ENCODE measurements at places on chromosomes 6 and 20.

DNA sequence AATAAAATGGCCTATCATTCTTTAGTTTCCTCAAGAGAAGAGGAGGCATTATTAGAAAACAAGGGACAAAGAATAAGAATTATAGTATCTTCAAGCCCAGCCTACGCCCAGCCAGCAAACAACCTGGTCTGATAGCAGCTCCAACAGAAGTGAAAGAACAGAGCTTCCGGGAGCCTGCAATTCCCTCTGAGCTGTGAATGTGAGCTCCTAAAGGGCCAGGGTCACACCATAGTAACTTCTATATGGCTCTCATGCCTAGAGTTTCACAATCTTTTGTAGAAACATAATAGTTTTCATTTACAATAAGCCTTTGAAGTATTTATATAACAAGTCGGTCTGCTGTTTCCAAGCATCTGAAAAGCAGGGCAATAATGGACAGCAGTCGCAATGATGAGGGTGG lies 116.5 kb downstream of the SMLR1 start:
- DNase-seq, result no peak

- DNase-seq, result no peak
Observed at GRCh38 chr20:4045741-4046140, 30.4 kb upstream of the RNF24 start.

DNA sequence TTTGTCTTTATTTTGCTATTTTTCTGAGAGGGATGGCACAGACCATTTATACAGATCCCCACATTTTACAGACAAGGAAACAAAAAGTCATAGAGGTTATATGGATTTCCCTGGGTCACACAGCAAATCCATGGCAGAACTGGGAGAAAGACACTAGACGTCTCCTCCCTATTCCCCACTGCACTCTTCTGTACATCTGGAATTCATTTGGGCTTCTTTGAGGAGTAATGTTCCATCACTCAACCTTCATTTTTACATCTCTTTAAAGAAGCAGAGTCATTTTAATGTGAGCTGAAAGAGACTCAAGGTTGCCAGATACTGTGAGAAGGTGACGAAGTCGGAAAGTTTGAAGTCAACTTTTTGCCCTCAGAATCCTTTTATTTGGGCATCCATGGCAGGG lies 207.3 kb downstream of the OTOR start:
- DNase-seq, result no peak

DNA sequence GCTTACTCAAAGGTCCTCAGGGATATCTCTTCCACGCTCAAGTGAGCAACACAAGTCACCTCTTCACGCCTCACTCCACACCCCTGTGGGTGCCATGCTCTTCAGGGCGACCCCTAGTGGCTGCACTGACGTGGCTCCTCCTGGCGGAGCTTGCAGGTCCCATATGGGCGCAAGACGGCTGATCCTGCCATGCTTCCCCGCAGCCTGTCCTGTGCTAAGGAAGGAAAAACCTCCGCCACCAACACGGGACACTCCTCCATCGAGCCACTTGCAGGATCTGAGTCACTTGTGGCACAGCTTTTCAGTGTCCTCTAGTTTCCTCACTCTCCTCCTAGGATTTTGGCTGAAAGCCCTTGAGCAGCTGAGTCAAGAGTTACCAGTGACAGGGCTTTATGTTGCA lies 90.7 kb downstream of the KHDC1L start:
- no peak for DNase-seq

- DNase-seq, result no peak
Observed at GRCh38 chr6:149846321-149846720, 17.8 kb downstream of the LRP11 start.

GRCh38 chr20:588476-588875 lies 21.6 kb downstream of the TCF15 start:
- no peak for DNase-seq

- DNase-seq, result no peak
Observed at GRCh38 chr6:89542081-89542857, 96.3 kb downstream of the LYRM2 start.

GRCh38 chr20:49567421-49568277 lies at the start of gene PTGIS:
TSS of gene PTGIS (minus strand) at chr20:49568137. CDS start at chr20:49568116, 21 bp downstream.
- no peak for DNase-seq

DNA sequence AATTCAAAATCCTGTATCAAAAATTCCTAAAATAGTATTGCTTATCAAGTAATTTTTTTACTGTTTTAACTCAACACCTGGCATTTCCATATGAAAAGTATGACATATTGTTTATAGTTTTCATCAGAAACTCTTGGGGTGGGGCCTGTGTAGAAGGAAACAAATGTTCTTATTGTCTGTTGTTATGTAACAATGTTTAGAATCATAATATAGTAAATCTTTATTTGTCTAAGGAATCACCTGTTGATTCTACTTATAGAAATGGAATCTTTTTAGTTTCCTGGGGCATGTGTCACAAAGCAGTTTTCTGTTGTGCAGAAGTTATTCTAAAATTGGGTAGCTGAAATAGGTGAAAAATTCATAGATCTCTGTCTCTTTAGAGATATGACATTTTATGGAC lies 4.9 kb downstream of the ARMC2 start:
- DNase-seq, result no peak

DNA sequence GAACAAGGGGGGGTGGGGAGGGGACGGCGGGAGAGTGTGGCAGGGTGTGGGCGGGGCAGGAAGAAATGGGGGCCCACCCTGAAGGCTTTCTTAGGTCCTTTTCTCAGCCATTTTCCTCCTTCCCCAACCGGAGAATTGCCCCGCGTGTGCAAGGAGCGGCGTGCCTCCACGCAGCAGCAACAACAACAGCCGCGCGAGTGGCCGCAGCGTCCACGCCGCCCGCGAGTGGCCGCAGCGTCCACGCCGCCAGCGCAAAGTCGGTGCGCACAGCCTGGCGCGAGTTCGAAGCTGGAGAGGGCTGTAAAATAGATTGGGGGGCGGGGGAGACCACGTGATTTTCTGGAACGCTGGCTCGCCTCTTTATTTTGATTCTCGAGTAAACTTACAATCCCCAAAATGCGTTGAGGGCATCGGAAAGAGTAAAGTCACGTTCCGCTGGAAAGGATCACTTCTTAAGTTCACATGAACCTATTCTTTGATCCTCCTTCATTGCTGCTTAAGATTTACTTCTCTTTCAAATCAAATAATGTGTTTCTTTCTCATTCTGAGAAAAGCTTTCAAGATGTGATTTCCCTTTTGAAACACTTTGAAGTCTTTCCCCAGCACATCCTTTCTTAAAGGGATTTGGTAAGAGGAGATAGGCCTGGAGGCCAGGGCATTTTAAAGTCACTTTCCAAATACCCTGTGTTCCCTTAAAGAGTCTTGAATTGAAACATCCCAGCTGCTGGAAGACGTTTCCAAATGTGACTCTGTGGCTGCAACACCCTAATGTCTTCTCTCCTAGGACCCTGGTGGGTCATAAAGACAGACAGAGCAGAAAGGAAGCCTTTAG lies 66.7 kb upstream of the ZNF217 start:
- no peak for DNase-seq

DNA sequence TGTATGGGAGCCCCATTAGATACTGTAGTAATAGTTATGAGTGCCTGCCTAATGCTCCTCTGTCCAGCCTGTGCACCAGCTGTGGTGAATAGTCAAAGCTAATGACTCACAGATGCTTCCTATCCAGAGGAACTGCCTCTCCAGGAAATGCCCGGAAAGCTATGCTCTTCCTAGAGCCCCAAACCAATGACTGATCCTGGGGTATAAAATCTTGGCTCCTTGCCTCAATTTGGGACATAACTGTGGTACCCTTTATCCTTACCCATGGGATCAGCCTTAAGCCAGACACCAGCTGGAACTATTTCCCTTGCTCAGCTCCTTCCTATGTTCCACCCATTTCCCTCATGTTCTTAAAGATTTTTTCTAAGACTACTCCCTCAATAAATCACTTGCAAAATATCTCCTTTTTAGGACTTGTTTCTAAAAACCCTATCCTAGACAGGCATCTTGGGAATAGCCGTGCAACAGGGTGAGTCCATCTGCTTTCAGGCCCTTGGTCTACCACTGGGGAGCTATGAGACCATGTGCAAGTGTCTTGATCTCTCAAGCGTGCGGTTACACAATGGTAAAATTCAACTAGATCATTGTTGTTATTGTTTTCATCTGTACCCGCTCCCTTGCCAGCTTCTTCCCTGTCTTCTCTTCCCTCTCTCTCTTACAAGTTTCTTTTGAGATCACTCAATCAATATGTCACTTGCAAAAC lies 283.7 kb downstream of the BTBD3 start:
- no peak for DNase-seq

DNA sequence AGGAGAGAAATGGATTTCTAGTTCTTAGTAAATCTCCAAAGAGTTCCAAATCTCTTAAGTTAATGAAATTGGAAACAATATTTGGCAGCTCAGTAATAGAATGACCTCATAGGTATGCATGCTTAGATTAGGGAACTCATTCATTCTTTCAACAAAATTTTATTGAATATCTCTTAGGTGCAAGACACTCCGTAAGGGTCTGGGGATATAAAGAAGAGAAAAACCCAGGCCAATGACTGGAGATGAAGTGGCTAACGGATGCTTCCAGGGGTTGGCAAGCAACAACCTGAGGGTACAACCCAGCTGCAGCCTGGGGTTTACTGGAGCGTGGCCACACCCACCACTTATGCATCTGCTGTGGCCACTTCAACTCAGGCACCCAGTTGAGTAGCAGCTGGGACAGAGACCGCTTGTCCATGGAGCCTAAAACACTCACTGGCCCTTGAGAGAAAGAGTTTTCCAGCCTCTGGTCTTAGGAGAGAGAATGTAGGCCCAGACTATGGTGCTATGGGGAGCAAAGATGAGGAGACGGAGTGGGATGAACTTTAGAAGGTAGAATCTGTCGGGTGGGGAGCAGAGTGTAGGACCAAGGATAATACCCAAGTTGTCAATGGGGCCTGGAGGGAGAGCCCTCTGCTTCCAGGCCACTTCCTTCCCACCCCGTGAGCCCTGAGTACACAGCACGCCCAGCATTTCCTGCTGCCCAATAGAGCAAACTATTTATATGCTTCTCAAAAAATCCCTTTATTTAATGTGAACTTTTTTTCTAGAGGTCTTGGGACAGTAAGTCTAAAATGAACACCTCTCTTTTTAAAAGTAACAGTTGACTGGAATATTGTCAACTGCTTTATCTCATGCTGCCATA lies 46.8 kb upstream of the PXDC1 start:
- no peak for DNase-seq

DNA sequence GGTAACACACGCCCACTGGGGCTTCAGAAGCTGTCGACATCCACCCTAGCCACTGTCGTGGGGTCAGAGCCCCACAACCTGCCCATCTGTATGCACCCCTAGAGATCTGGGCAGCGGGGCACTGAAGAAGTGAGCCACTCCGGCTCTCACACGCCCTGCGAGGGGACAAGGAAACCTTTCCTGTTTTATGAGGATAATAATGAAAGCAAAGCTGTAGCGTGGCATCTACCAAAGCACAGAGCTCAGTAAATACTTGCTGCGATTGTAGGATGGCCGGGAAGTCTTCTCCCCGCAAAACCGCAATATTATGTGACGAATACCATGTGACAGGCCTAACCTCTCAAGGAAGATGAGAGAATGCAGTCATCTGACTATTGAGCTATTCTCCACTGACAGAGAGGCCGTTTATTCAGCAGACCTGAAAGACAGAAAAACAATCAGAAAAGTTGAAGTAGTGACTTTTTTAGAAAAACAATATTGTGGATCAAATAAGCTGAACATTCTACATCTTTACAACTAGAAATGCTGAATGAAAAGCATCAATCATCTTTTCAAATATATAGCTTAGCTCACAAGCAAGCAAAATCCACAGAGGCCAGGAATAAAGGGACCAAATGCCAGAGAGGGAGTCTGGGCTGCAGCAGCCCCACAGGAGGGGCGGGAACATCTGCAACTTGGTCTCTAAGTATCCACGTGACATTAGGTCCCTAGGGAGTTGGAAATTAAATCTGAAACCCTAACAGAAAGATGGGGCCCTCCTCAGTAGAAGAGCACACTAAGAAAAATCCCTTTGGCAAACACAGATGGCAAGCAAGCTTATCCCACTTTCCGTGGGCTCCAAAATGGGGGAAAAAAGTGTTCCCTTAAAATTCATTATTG lies 207.8 kb downstream of the TTLL2 start:
- DNase-seq, result no peak

DNA sequence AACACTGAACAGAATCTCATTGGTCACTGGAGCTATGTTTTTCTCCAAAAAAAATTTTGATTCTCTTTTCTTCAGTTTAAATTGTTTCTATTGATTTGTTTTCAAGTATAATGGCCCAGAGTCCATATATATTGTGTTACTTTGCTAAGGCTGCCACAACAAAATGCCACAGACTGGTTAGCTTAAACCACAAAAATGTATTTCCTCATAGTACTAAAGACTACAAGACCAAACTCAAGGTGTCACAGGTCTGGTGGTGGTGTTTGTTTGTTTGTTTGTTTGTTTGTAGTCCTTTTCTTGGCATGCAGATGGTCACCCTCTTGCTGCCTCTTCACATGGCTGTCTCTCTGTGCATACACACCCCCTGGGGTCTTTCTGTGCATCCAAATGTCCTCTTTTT lies 34.0 kb downstream of the BMP5 start:
- DNase-seq, result no peak

GRCh38 chr6:33434961-33435360 lies 15.1 kb downstream of the SYNGAP1 start:
- no peak for DNase-seq

DNA sequence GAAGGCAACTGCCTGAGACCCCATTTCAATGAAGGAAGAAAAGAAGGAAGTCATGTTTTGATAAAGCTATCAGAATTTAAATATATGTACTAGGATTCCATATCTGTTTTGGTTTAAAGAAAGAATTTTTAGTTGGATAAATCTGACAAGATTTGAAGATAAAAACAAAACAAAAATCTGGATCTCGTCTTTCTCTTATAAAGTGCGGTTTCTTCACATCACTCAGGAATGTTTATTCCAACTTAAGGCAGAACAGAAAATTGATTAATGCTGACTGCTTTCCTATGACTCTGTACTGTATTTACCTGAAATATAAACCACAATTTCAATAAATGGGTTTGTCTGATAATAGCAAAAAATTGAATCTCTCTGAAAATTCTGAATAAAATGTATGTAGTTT lies 439.7 kb downstream of the RFPL4B start:
- DNase-seq, result no peak

DNA sequence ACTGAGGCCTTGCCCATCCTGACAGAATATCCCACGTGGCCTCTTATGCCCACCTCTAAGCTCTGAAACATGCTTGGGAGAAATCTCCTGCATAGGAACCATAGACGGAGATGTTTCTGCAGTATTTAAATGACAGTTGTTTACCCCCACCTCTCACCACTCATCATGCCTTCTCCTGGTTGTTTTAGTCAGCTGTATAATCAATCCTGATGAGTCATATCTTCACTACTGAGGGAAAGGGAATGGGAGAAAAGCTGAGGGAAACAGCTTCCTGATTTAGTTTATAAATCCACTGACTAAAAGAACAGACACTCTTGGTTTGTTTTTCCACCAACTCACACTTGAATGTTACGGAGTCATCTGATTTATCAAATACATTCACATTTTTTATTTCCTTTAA lies 113.2 kb upstream of the TENT5A start:
- DNase-seq, result no peak
